ENCODE measurements at places on chromosomes 7 and 10.

GRCh38 chr10:99870123-99870730 lies 87.8 kb downstream of the ABCC2 start:
- no peak for DNase-seq

GRCh38 chr7:152924826-152925411 lies 165.4 kb downstream of the ACTR3B start:
- DNase-seq, result no peak

DNA sequence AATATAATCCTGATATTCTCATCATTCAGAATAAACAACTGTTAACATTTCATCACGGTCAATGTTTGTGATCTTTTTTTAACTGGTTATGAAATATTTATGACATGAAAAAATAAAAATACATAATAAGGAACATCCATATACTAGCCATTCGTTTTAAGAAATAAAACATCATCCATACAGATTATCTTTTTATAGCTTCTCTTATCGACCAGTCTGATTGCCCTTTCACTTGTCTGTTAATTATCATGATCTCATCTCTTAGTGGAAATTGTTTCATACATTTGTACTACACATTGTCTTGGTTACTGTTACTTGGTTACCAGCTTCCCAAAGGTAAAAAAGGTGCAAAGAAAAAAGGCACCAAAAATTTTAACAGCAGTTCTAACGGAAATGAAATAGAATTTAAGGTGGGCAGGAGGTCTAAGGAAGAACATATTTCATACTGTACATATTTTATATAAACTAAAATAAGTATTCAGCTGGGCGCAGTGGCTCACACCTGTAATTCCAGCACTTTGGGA lies 8.4 kb downstream of the ARHGAP21 start:
- no peak for DNase-seq

- no peak for DNase-seq
These were observed 14.6 kb upstream of the BRI3 start for GRCh38 chr7:98266840-98267239.

DNA sequence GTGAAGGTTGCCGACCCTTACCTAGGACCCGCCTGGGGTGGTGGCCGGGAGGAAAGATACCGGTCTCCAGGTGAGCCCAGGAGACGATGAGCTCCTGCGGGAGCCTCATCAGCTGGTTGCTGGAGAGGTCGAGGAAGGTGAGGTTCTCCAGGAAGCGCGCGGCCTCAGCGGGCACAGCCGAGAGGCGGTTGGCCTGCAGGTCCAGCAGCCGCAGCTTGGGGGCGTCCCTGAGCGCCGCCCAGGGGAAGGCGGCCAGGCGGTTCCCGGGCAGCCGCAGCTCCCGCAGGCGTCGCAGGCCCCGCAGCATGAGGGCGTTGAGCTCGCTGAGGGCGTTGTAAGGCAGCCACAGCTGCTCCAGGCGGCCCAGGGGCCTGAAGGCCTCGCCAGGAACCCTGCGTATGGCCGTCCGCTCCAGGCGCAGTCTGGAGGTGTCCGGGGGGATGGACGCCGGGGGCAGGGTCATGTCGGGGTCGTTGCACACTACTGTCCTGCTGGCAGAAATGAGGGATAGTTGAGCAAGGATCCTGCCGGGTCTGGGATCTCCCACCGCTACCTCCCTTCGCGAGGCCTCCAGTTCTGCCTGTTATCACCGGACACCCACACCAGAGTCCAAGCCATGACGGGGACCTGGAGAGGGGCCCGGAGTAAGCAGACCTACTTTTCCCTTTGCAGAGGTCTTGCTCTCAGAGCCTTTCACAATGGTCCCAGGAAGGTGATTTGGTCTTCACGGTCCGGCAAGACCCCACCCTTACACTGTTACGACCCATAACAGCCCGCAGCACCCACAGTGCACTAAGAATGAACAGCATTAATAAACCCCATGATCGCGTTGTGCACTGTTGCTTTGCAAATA lies 3.9 kb downstream of the LRIT1 start:
- DNase-seq, result no peak

GRCh38 chr10:119858063-119858462 lies 14.6 kb downstream of the MCMBP start:
- DNase-seq, result no peak

- no peak for DNase-seq
These were observed 72.5 kb downstream of the CCDC6 start for GRCh38 chr10:59833810-59834209.

DNA sequence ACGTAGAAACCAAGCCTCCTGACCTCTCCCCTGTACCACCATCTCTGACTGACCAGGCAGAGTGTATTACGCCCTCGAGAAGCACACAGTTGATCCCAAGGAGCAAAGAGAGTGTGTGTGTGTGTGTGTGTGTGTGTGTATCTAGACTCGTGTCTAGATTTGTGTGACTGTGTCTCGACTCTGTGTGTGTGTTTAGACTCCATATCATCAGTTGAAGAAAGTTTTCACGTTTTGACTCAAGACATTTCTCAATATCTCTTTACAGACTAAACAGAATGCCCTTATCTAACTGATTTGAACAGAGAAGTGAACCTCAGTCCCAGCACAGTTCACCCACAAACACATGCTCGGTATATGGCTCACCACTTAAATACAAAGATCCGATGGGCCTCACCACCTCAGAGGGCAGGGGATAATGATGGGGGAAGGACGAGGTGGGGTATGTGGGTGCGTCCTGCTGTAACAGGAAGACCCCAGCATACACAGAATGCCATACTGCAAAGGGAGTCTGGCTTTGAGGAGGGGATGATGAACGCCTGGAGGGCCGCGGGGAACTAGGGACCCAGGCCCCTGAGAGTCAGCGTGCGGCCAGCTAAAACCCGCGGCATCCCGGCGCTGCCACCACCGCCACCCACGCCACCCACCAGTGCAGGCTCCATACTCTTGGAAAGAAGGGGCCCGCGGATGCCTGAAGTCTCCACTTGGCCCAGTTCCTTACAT lies 780 bp downstream of the ALDH18A1 start:
- DNase-seq, result no peak

- DNase-seq, result no peak
These were observed at the start of gene ICA1 for GRCh38 chr7:8261711-8262695. TSS of gene ICA1 (minus strand) at chr7:8262167. CDS start at chr7:8235926, 26,241 bp downstream.

DNA sequence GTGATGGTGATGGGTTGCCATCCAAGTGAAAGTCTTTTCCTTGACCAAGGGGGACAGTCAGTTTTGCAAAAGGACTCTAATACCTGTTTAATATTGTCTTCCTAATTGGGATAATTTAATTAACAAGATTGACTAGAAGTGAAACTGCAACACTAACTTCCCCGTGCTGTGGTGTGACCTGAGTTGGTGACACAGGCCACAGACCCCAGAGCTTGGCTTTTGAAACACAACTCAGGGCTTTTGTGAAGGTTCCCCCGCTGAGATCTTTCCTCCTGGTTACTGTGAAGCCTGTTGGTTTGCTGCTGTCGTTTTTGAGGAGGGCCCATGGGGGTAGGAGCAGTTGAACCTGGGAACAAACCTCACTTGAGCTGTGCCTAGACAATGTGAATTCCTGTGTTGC lies 6.9 kb downstream of the PPIF start:
- DNase-seq, result no peak

DNA sequence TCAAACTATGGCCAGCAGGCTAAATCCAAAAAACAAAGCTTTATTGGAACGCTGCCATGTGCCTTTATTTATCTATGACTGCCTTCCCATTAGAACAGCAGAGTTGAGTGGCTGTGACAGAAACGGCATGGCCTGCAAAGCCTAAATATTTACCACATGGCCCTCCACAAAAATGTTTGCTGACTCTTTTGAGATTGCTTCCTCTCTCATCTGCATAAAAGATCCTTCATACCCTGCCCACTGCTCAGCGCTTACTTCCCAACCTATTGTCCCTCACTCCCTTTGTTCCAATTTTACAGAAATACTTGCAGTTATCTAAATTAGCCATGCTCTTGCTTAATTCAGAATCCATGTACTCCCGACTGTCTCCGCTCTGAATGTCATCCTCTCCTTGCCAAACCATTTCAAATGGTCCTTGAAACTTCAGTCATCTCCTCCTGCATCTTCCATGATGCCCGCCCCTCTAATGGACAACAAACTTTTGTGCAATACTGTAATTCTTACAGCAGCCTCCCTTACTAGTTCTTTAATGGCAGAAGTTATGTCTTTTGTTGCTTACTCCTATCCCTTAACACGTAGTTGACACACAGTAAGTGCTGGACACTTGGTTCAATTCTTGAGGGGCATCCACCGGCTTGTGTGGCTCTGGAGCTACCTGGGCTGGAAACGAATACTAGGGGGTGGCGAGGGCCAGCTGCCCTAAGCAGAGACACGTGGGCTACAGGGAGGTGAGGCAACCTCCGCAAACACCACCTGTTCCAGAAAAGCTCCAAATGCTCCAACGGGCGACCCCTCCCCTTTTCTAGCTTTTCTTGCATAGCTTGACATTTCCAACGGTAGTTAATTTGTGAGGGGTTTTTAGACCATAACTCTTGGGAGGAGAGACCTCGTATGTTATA lies 832 bp downstream of the XRCC2 start:
- DNase-seq, result no peak

- DNase-seq, result no peak
These were observed 11.9 kb downstream of the STRA8 start for GRCh38 chr7:135245226-135246190.

GRCh38 chr10:28432210-28432676 lies 100.7 kb upstream of the WAC start:
- no peak for DNase-seq

DNA sequence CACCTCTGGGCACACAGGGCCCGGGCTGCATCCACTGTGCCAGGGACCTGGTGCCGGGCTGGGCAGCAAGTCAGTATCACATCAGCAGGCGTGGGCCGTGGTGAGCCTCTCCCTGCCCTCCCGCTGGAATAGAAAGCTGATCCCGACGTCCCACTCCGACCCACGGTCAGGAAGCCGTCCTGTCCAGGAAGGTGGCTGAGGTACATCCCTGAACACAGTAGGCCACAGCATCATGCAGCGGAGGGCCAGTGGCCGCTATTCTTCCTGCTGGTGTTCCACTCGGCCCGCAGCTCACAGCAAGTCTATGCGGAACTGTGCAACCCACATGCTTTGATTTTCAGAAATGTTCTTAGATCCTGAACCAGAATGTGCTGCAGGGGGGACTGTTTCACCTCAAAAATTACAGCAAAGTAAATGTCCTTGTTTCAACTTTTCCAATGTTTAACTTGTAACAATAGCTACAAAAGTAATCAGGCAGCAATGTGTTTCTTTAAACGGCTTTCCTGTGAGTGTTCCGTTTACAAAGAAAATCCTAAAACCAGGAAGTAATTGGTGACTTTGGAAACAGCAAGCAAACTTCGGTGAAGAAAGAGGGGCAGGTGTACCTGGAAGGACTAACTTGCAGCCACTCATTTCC lies 676 bp upstream of the GPR146 start:
- DNase-seq, result no peak

GRCh38 chr7:66162622-66163021 lies 42.5 kb upstream of the TPST1 start:
- no peak for DNase-seq

GRCh38 chr10:125396676-125397075 lies 236.3 kb upstream of the CTBP2 start:
- DNase-seq, result no peak

DNA sequence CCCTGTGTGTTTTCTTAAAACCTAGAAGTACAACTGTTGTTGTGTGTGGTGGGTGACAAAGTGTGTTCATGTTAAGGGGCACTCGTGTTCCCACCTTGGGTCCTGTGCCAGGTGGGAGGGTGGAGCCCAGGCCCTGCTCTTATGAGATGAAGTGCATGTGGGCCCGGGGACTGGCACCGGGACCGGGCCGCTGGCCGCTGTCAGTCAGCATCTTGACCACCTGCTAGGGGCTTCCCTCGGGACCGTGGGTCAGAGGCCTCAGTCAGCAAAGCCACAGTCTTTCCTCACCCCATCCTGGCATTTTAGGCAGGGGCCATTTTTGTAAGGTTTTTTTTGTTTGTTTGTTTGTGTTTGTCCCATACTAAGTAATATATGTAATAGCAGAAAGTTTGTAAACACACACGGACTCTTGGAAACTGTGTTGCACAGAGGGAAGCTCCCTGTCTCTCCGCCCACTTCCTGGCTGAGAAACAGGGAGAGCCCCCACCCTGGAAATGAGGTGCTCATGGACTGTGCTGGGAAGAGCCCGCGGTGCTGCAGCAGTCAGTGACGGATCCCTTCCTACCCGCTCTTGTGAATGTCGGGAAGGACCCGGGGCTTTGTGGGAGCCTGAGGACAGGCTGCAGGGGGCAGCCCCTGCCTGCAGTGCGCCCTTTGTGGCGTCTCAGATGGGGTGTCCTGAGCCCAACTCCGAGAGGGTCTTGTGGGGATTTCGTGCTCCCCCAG lies 13.4 kb downstream of the AGAP3 start:
- no peak for DNase-seq

DNA sequence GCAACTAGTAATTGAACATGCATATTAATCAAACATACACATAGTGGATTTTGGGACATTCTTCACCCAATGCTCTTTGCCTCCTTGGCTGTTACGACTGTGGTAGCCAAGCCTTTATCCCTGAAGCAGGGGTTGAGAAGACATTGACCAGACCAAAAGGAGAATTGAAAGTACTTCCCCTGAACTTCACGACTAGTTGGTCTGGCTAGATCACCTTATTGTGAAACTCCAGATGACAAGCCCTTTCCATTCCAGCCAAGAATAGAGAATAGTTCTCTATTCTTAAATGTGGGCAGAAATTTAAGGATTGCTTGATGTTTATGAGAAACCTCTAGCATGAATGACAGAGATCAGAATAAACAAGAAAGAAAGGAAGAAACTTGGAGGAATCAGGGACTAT lies 97.0 kb downstream of the LRMDA start:
- no peak for DNase-seq

DNA sequence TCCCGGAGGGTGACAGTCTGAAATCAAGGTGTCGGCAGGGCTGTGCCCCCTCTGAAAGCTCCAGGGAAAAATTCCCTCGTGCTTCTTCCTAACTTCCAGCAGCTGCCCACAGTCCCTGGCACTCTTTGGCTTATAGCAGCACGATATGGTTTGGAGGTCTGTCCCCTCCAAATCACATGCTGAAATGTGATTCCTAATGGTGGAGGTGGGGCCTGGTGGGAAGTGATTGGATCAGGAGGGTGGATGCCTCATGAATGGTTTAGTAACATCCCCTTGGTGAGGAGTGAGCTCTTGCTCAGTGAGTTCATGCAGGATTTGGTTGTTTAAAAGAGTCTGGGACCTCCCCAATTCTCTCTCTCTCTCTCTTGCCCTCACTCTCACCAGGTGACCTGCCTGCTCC lies 51.1 kb downstream of the GPAM start:
- no peak for DNase-seq

GRCh38 chr10:132811891-132812481 lies 26.0 kb upstream of the NKX6-2 start:
- no peak for DNase-seq

GRCh38 chr7:45582136-45582749 lies 8.1 kb downstream of the ADCY1 start:
- no peak for DNase-seq

DNA sequence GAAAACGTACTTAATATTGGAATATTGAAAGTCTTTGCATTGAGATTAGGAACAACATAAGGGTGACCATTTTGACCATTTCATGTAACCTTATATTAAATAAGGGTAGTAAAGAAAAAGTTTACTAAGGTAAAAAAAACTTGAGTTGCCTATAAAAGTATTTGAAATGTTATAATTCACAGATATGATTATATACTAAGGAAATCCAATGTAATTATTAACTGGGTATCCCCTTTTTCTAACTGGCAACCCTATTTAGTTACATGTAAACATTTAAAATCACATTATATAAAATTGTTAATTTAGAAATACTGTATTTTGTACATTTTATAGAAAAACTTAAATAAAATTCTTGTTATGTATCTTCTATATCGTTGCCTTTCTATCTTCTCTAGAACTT lies 64.2 kb downstream of the TRIM24 start:
- no peak for DNase-seq

- no peak for DNase-seq
These were observed 13.3 kb downstream of the ITPRIP start for GRCh38 chr10:104324931-104325330.

GRCh38 chr7:137728426-137728825 lies 118.3 kb downstream of the DGKI start:
- DNase-seq, result no peak
